ENCODE measurements at places on chromosomes 6 and 20. TPM values are rescaled to one million over a fixed set of nuclear protein-coding genes. Genes with fewer than 3 reads are reported as not detected.

Gene DEF6
- 74.1 TPM for total RNA-seq

DNA sequence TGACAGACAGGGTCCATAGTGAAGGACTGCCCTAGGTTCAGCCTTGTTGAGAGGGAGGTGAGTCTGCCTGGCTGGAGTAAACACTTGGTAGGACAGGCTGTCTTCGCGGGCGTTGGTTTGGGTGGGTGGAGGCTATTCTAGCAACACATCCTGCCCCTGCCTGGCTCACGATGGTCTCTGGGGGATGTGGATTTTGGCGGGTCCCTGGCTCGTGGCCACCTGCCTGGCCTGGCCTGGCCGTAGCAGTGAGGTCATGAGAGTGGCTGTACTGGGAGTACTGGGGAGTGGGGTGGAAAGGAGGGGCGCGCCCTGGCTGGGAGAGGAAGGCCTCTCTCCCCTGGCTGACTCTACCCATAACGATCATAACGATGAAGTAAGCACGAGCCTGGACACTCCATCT is 30.2 kb upstream of the MRPS18A start:
- no peak for DNase-seq
- H3K4me1 ChIP-seq, result no peaks in the 10 kb centered on the region
- H3K27me3 ChIP-seq, result no peaks in the 10 kb centered on the region
- no peaks in the 10 kb centered on the region for H3K36me3 ChIP-seq
- H3K4me3 ChIP-seq, result no peak overlapping the region

Gene UNC93A
- not detected for total RNA-seq

DNA sequence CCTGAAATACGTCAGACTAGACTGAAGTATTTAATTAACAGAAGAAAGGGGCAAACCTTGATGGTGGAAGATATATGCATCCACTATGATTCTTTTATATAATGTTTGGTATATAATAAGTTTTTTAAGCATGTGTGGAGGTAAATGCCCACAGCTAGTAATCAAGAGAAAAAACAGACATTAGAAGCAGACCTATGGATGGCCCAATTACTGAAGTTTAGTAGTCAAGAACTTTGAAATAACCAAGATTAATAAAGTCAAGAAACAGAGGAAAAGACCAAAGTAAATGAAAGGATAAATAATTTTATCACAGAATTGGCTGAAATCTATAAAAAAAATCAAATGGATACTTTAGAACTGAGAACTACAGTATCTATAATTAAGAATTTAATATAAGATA is 15.3 kb downstream of the TTI1 start:
- H3K4me3 ChIP-seq, result no peak overlapping the region
- no peaks in the 10 kb centered on the region for H3K27me3 ChIP-seq
- H3K4me1 ChIP-seq, result peaks cover 11% of the 10 kb centered on the region
- peaks cover 64% of the 10 kb centered on the region for H3K36me3 ChIP-seq

- H3K27ac ChIP-seq, result no peak overlapping the region
- DNase-seq, result peak; percentile 1
- H3K4me3 ChIP-seq, result no peak overlapping the region
- no peaks in the 10 kb centered on the region for H3K27me3 ChIP-seq
- H3K4me1 ChIP-seq, result no peaks in the 10 kb centered on the region
Measured at GRCh38 chr20:37390503-37390890, 44.6 kb downstream of the SRC start.

GRCh38 chr6:108748959-108749358 is 99.3 kb upstream of the ARMC2 start:
- DNase-seq, result no peak
- peaks cover 10% of the 10 kb centered on the region for H3K27me3 ChIP-seq
- no peak overlapping the region for H3K4me3 ChIP-seq
- H3K27ac ChIP-seq, result no peak overlapping the region
- H3K4me1 ChIP-seq, result no peaks in the 10 kb centered on the region

DNA sequence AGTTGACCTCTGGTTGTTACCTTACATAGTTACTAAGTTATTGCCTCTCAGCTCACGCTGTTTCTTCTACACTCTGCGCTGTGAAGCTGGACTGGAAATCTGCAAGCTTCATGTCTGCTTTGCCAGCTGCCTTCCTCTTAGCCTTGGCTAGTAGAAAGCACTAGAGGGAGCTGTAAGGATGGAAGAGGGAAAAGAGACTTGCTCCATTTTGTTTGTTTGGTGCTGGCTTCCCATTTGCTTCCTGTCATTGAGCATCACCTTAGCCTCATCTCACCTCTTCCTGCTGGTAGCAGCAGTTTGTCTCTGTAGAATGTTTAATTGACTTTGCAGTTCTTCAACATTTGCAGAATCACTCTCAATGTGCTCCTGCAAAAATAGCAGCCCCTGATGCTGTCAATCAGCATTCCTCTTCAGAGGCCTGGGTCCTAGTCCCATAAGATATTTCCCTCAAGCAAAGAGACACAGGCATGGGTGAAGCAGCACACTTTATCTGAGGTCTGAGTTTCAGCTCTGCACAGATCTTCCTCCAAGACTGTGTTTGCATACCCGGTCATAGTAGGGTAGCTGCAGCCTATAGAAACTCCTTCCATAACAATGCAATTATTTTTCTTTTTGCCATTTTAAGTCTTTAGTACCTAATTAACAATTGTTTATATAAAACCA is 302.2 kb upstream of the EPHA7 start:
- H3K27ac ChIP-seq, result no peak overlapping the region
- DNase-seq, result no peak
- no peaks in the 10 kb centered on the region for H3K27me3 ChIP-seq
- H3K36me3 ChIP-seq, result no peaks in the 10 kb centered on the region
- no peaks in the 10 kb centered on the region for H3K4me1 ChIP-seq
- no peak overlapping the region for H3K4me3 ChIP-seq

DNA sequence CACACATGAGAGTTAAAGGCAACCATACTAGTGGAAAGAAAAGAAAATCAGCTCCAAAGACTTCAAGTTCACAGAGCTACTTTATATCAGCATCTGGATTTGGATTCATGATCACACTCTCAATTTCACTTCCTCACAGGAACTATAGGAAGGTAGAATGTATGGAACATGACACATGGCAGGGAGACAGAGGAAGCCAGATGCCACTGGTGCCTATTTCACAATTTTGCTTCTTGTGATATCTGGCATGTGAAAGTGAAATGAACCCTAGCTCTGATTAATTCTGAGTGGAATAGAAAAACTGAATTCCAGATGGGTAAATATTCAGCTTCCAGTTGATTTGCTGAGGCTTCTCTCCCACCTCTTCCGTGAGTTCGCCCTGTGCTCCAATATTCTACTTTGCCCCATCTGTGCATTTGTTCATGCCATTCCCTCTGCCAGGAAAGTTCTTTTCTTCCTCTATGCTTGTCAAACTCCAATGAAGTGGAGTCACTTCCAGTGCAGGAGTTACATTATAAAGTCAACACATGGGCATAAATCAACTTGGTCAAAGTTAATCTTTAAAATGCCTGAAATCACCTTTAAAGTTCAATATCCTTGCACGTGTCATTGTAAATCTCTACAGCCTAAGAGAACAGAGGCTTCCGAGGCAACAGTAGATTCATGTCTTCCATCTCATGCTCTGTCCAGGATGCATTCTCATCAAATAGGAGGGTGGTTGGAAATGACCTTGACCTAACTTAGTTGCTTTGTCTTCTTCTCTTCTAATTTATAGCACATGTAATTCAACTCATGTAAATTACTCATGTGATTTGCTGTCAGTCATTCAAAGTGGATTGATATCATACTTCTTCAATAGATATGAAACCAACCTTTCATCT is 275.3 kb downstream of the HIVEP2 start:
- H3K27ac ChIP-seq, result no peak overlapping the region
- H3K4me3 ChIP-seq, result no peak overlapping the region
- H3K27me3 ChIP-seq, result no peaks in the 10 kb centered on the region
- DNase-seq, result no peak
- H3K4me1 ChIP-seq, result peaks cover 15% of the 10 kb centered on the region

- H3K4me3 ChIP-seq, result no peak overlapping the region
- peaks cover 5% of the 10 kb centered on the region for H3K36me3 ChIP-seq
- no peaks in the 10 kb centered on the region for H3K27me3 ChIP-seq
- no peak for DNase-seq
Measured at GRCh38 chr6:157995458-157995857, 13.8 kb downstream of the SYNJ2 start.

Gene KIF25
- total RNA-seq, result not detected

All from activated CD4-positive, alpha-beta T cell treated with anti-CD3 and anti-CD28 coated beads for 36 hours (primary cell).